ENCODE measurements at places on chromosomes 7 and 10.

GRCh38 chr10:3907514-3907913 is 122.5 kb upstream of the KLF6 start:
- DNase-seq = no peak

DNA sequence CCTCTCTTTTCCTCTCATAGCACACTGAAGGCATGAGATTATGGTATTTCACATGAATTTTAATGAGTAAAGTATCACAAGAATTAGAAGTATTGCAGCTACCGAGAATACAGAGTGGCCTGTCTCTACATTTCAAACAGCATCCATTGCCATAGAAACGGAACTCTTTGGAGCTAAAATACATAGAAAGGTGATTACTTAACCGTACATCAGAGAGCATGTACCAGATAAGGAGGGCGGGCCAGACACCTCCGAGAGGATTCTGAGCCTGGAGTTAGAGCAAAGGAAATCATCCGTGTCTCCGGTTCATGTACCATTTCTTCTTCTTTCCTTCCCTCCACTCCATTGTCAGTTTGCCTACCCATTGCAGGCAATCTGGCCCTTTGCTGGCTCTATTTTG is 196.7 kb downstream of the KLF6 start:
- DNase-seq = no peak

- no peak for DNase-seq
Measured at GRCh38 chr7:98359395-98359794, 41.5 kb downstream of the BAIAP2L1 start.

DNA sequence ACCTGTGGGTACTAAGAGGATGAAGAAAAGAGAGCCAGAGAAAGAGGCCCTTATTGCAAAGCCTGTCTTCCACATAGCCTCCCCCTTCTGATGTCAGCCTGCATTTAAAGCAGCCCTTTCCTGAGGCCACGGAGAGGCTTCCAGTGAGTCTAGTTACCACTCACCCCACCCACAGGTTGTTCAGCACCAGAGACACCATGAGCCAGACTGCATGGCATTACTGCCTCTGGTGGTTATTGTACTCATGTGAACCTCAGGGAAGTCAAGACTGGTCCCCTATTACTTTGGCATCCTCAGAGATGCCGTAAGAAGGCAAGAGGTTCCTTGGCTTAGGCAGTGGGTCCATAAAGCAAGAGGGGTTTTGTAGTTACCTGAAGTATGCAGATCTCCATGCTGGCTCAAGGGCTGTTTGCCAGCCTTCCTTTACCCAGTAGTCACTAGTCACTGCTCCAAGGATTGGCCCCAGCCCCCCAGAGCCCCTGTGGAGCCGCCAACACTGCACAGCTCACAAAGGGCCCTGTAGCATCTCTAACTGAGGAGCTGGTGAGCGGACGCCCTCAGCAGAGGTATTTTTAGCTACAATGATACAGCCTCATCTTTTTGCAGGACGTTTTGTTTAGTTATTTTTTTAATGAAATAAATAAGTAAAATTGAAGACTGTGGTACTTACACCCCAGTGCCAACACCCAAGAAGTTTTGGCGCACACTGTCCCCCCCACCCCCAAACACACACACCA is 20.7 kb downstream of the LRRC4 start:
- no peak for DNase-seq
